ENCODE measurements at places on chromosomes 6 and 20.

- DNase-seq = no peak
Measured at GRCh38 chr20:62030357-62030756, 35.3 kb downstream of the TAF4 start.

DNA sequence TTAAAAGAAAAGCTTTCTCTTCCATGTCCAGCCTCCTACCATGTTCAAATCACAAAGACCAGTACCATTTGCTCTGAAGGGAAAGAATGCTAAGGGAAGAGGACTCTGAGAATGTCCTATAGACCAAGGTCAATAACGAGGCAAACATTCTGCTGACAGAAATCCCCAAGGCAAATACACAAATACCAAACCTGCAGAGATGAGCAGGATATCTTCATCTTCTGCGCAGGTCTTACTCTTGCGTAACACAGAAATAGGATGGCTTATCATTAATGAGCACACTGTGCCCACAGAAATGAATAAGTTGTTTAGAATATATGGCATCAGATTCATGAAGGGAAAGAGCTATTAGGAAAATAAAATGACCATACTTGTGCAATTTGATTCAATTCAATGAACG is 137.3 kb downstream of the BTBD9 start:
- no peak for DNase-seq

GRCh38 chr20:10992731-10993130 is 318.9 kb upstream of the JAG1 start:
- no peak for DNase-seq

DNA sequence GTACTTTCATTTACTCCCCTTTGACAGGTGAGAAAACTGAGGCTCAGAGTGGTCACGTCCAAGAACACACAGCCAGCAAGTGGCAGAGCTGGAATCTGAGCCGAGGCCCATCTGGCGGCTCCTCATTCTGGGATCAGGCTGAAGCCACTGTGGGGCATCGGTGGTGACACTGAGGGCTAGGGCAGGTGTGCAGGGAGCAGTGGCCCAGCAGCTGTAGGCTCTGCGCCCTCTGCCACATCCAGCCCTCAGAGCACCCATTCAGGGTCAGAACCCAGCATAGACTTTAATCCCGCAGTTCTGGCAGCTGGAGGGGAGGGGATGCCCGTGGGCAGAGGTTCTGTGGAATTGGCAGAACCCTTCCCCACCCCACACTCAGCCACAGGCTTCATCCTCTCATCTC is 210.3 kb downstream of the PREX1 start:
- no peak for DNase-seq

GRCh38 chr6:111794727-111795452 is 78.4 kb downstream of the FYN start:
- no peak for DNase-seq

- no peak for DNase-seq
Measured at GRCh38 chr6:148200293-148200692, 142.3 kb upstream of the SASH1 start.

DNA sequence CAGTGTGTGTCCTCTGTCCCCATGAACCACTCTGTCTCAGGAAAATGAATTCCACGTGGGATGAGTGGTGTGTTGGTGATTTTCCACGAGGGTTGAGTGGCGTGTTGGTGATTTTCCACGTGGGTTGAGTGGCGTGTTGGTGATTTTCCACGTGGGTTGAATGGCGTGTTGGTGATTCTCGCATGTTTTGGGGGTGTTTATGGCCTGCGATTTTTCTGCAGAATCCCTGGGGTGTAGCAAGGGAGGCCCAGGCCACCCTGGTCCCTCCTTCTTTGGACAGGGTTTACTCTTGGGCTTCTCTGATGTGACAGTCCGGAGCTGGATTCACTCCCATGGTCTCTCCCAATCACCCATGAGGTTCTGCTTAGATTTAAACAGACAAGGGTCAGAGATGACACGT is 90.6 kb upstream of the FRMD1 start:
- no peak for DNase-seq

- DNase-seq = no peak
Measured at GRCh38 chr6:53566755-53567154, 21.9 kb upstream of the GCLC start.

DNA sequence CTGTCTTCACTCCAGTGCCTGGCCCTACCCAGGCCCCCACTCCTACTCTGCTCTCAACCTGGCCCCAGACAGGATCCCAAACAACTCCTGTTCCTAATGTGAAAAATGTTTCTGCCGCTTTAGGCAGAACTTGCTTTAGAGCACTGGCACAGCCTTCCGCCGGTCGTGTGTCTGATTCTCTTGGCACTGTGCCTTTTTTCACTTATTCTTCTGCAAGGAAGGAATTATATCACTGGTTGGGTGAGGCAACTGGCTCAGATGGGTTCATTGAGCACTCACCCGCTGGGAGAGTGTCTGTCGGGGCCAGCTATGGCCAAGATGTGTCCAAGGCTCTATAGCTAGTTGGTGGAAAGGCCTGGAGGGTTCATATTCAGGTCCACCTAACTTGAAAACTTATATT is 33.6 kb upstream of the HLA-A start:
- no peak for DNase-seq

- DNase-seq = peak; percentile 38
Measured at GRCh38 chr6:3977875-3978711, 100.8 kb downstream of the FAM217A start.

DNA sequence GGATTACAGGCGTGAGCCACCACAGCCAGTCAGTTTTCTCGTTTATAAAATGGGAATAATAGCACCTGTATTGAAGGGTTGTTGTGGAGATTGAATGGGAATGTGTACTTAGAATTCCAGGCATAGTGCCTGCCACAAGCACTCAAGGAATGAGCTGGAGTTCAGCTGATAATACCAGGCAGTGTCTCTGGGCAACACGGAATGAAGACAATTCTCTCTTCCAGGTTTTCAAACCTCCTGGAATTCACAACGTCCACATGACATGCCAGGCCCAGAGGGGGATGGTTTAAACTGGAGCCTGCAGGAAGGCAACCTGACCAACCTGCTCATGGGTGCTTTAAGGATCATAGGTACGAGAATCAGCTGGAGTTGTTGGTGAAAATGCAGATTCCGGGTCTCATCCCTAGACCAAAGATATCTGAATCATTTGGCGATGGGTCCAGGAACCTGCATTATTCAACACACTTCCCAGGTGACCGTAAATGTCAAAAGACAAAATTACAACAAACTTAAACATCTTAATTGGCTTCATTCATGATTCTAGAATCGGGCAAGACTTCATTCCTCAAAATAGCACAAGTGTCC is 1.9 kb upstream of the PTPN1 start:
- DNase-seq = no peak

Data from activated CD4-positive, alpha-beta T cell treated with anti-CD3 and anti-CD28 coated beads for 4 hours (primary cell).